Calu3 (cell line): ENCODE measurements at places on chromosomes 7 and 10. TPM values are rescaled to one million over a fixed set of nuclear protein-coding genes. Genes with fewer than 3 reads are reported as not detected.

GRCh38 chr10:76432016-76433012 lies 1000.9 kb downstream of the LRMDA start:
- H3K27ac ChIP-seq: no peak overlapping the region
- no peak for DNase-seq
- H3K27me3 ChIP-seq: no peaks in the 10 kb centered on the region
- H3K36me3 ChIP-seq: no peaks in the 10 kb centered on the region
- no peaks in the 10 kb centered on the region for H3K4me1 ChIP-seq
- no peak overlapping the region for H3K4me3 ChIP-seq

Gene MRLN
- not detected in 2 replicates for total RNA-seq

GRCh38 chr10:3068201-3068967 lies 1.0 kb downstream of the PFKP start:
- H3K36me3 ChIP-seq: peaks cover 60% of the 10 kb centered on the region
- peaks cover 36% of the 10 kb centered on the region for H3K4me1 ChIP-seq
- no peaks in the 10 kb centered on the region for H3K27me3 ChIP-seq
- H3K27ac ChIP-seq: peak overlapping the region; percentile 85

Gene CADPS2
- total RNA-seq: 14.1 and 16.4 TPM in 2 replicates

DNA sequence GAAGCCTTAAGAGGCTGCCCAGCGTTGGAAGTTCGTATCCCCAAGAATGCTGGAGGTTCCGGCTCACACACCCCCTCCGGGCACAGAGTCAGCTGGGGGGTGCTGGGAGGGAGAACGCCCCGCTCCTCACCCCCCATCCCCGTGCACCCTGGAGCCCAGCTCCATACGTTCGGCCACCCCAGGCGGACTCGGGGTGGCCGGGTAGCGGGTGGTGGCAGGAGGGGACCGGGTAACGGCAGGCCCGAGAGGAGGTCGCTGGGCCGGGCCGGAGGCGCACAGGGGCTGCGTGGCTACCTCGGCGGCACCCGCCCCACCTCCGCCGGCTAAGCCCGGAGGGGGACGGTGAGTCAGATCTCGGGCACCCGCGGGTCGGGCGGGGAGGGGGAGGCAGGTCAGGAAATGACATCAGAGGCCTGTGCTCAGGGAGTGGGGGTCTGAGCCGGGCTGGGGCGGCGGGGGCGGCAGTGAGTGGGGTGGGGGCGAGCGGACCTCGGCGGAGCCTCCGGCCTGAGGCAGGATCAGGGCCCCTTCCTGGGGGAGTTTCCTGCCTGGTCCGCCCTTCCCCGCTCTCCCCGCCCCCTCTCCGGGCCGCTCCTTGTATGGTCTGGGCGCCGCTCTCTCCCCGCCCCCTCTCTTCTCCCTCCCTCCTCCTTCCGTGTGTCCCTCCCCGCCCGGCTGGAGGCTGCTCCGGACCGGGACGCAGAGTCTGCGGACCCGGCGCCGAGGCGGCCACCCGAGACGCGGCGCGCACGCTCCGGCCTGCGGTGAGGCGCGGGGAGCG lies at the start of gene ZYX:
Gene ZYX, plus strand, starts transcription at position 700 of the 781 bp plus-strand sequence. CDS start 227 bp downstream, outside the sequence.
- H3K4me1 ChIP-seq: peaks cover 21% of the 10 kb centered on the region
- H3K4me3 ChIP-seq: peak within 1 kb of the TSS; percentile 85
- no peaks in the 10 kb centered on the region for H3K27me3 ChIP-seq
- peak within 1 kb of the TSS; percentile 98 for H3K27ac ChIP-seq
